ENCODE measurements at places on chromosomes 2 and 18.

DNA sequence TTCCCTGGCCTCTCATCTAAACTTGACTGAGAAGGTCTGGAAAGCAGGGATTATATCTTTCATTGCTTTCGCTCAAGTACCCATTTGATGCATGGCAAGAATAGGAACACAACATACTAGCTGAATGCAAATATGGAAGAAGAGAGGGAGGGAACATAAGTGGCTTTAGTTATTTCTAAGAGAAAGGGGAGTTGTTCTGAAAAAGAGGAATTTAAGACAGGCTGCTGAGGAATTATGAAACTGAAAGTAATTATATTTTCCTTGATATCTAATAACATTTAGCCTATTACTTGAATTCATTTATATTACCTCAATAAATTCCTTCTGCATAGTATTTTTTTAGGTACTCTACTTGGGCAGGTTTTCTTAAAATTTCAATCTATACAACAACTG is 105.8 kb upstream of the TTN start:
- DNase-seq = no peak

- DNase-seq = no peak
These were observed 37.3 kb downstream of the EMX1 start for GRCh38 chr2:72954376-72955227.

- no peak for DNase-seq
These were observed 204.5 kb upstream of the LRATD1 start for GRCh38 chr2:14428056-14428455.

DNA sequence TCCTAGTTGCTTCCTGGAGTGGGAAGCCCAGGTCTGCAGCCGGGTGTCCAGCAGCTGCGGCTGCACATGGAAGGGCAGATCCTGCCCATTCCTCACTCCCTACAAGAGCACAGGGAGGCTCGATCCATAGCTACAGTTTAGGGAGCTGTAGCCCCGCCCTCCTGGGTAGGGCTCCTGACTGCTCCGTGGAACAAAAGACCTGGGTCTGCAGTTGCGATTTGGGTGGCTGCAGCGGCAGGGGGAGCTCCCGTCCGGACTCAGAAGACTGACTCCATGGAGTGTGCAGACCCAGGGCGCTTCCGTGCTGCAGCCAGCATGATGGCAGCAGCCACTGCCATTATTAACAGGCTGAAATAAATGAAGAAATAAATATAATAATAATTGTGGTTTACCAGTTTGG is 157.3 kb downstream of the CTNNA2 start:
- peak; percentile 60 for DNase-seq

DNA sequence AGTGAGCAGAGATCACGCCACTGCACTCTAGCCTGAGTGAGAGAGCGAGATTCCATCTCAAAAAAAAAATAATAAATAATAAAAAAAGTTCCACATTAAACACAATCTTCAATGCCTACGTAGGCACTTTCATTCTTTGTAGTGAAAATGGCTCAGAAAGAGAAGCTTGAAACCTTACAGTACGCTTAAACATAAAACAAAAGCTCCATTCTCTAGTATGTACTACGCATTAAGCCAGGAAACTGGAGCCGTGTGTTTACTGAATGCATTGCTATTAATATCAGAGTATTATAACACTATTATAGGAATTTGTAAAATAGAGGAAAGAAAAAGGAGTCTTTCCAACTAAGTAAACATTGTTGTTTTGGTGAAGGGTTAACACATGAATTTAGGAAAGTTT is 41.3 kb upstream of the LMAN1 start:
- no peak for DNase-seq

- DNase-seq = no peak
These were observed 63.8 kb upstream of the MSH6 start for GRCh38 chr2:47719099-47719498.

GRCh38 chr18:470661-471501 is 29.6 kb downstream of the COLEC12 start:
- no peak for DNase-seq

GRCh38 chr18:39299152-39299551 is 1733.6 kb upstream of the CELF4 start:
- DNase-seq = no peak

DNA sequence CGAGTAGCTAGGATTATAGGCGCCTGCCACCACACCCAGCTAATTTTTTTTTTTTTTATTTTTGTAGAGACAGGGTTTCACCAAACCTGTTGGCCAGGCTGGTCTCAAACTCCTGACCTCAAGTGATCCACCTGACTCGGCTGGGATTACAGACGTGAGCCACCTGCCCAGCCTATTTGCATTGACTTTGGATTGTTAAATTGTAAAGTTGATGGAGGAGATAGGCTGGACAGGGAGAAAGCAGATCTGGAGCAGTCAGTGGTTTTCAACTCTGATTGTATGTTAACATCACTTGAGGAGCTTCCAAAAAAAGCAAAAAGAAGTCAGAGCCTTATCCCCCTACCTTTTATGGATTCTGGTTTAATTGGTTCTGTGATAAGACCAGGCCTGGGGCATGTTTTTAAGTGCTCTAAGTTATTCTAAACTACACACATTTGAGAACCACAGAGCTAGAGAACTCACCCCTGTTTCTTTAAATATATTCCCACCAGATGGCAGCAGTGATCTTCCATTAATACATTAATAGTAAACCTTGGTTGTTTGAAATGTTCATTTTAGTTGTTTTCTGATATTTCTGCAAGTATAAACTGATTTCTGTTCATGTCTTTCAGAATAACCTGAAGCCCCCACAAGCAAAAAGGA is 7.5 kb downstream of the C2orf49 start:
- DNase-seq = peak; percentile 69

DNA sequence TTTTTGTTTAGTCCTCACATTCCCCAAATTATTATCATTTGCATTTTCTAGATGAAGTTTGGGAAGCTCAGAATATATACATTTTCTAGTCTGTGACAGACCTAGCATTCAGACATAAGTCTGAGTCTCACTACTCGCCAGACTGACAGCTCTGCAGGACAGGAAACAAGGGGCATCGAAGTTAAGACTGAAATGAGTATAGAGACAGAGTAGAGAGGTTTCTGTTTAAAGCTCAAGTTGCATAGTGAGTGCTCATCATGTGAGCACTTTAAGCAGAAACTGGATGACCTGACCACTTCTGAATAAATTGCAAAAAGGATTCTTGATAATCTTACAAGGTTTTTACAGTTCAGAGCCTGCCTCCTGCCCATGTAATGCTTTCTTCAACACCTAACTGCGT is 1.1 kb downstream of the HADHB start:
- no peak for DNase-seq

Data from hepatocyte (in vitro differentiated cells).